ENCODE measurements at places on chromosomes 5 and 9.
A peak's percentile ranks its signal among the peaks of the same experiment; 100 is the strongest.

DNA sequence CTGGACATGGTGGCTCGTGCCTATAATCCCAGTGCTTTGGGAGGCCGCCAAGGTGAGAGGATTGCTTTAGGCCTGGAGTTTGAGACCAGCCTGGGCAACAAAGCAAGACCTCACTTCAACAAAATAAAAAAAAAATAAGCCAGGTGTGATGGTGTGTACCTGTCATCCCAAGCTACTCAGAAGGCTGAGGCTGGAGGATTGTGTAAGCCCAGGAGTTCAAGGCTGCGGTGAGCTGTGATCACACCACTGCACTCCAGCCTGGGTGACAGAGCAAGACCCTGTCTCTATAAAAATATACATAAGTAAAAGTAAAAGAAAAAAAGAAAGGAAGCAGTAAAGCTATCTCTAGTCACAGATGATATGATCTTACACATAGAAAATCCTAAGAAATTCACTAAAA is 59.5 kb upstream of the SYNPO start:
- no peak for DNase-seq

DNA sequence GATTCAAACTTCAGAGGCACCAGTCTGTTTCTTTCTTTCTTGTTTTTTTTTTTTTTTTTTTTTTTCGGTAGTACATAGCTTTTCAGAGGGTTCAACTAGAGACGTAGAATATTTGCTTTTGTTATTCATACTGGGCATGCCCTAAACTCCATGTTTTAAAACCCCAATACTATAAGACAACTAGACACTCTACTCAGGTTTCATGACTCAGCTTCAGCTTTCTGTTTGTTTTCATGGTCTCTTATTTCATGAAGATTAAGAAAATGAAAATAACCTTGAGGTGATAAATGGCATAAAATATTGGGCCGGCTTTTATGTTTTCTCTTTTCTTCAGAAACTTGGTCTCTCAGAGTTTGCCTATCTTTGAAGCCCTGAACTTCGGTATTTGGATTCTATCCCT is 2126.3 kb upstream of the ACO1 start:
- no peak for DNase-seq

GRCh38 chr5:40436535-40437237 is 243.0 kb upstream of the PTGER4 start:
- no peak for DNase-seq

DNA sequence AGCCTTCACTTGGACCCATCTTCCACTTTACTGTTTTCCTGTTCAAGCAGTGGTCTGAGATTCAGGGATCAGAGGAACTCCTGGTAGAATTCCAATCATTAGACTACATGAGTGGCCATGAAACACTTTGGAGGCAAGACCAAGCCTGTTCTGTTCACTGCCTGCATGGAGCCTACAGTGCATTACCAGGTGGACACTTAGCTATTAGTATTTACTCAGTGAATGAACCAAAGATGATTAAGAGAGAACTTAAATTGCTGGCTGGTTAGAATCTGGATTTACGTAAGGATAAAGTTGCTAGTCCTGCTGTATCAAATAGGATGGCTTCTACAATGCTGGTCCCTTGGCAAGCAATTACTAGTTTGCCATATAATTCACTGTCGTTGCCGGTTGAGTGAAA is 245.5 kb downstream of the ARRDC3 start:
- DNase-seq: no peak

- no peak for DNase-seq
These were observed 53.9 kb downstream of the MEF2C start for GRCh38 chr5:88829054-88829453.

GRCh38 chr9:127555840-127556820 is 55.9 kb upstream of the STXBP1 start:
- DNase-seq: peak; percentile 89

DNA sequence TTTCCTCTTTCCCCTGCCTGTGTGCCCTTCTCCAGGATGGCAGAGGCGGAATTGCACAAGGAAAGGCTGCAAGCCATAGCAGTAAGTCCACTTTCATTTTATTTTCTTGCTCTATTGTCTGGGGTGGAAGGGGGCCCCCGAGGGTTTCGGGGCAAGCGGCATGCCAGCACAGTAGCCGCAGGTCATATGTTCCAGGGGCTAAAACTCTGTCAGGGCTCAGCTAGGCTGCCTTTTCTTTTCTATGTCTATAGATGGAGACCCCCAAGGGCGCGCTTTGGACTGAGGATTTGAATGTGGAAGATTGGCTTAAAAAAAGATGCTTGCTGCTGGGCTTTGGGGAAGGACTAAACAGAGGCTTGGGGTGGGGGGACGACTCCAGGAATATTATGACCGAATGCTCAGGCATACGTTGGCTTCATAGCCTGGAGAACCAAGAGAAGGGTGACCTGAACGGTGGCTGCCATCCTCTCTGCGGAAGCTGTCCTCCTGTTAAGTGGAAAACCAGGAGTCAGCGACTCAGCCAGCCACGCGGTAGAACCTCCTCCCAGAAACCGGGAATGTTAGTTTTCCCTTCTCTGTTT is 545 bp downstream of the PALM2AKAP2 start:
- no peak for DNase-seq

GRCh38 chr5:9188131-9188530 is 357.7 kb downstream of the SEMA5A start:
- DNase-seq: peak; percentile 88

DNA sequence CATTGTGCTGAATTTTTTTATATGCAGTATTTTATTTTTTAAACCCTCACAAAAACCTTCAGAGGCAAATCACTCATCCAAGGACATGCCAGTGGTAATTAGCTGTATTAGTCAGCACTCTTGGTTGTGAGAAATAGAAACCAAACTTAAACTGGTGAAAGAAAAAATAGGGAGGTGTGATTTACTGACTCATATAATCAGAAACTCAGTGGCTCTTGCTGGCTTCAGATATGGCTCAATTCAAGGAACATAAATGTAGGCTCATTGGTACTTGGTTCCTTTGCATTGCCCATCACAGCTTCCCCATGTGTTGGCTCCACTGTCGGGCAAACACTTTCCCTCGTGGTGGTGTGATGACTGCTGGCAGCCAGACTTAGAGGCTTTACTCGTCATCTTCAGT is 497.2 kb downstream of the MAT2B start:
- DNase-seq: no peak

DNA sequence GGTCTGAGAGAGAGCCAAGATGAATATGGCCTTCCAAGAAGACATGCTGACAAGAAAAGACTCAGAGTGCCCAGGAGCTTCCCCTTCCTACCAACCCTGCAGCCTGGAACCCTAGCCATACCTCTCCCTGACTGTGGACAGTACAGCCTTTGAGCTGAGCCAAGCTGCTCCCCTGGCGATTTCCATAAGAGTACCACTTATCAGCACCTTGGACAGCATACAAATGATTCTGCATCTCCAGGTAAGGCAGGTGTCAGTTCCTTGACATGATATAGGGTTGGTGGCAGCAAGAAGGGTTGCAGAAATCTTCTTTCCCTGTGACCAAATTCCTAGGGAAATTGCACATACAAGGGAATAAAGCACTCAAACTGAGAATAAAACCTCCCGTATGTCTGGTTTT is 58.3 kb downstream of the MFAP3 start:
- no peak for DNase-seq

DNA sequence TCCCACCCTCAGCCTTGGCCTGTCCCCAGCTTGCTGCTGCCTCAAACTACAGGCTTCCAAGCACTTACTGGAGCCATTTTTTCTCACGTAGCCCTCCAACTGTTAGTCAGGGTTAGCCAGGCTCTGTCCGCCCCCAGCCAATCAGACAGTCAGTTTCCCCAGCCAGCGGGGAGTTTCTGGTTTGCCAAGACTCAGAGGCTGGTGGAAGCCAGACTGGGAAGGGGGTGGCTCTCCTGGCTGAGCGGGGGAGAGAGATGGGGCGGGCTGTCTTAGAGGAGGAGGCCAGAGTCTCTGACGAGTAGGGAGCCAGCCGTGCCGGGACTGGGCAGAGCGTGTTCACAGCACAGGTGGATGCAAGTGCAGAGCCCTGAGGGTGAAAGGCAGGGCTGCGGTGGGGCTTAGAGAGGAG is 15.3 kb downstream of the PROP1 start:
- DNase-seq: no peak

DNA sequence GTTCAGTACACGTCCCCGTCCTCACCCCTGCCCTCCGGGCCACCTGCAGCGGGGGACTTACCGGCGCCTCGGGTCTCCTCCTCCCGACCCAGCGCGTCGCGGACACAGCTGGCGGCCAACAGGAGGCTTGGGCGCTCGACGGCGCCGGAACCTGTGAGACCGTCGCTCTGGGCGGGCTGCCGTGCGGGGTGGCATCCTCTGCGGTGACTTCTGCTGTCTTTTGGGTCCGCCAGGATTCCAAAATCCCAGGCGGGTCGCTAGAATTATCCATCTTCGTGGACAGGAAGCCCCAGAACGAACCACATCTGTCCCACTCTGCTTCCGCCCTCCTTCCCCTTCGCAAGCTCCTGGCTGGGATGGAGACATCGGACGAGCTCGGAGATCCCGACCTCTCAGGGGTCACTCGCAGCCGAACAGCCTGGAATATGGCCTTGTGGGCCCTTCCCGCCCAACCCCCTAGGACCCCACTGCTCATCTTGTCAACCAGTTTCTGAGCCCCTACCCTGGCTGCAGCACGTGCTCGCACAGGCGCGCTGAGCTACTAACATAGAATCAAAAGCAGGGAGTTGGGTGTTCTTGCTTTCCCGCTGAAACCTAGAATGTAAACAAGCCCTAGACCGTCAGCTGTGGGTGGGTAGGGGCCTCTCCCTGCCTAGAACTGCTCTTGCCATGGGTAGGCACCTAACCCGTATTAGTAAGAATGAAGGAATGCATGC is 947 bp upstream of the MARCHF3 start:
- DNase-seq: no peak

DNA sequence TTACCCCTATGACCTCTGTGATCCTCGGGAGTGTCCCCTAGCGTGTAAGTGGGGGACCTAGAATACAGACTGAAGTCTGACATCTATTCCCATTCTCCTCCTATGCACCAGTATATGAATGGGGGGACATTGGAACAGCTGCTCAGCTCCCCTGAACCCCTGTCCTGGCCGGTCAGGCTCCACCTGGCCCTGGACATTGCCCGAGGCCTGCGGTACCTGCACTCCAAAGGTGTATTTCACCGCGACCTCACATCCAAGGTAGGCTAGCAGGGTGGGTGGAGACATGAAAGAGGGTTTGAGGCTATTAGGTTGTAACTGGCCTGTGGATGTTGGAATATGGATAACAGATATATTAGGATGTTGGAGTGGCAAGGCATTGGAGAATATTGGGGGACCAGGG is 1.7 kb downstream of the TESK1 start:
- DNase-seq: no peak
